ENCODE measurements at places on chromosomes 2 and 18. TPM values are rescaled to one million over a fixed set of nuclear protein-coding genes. Genes with fewer than 3 reads are reported as not detected.
A peak's percentile ranks its signal among the peaks of the same experiment; 100 is the strongest.

DNA sequence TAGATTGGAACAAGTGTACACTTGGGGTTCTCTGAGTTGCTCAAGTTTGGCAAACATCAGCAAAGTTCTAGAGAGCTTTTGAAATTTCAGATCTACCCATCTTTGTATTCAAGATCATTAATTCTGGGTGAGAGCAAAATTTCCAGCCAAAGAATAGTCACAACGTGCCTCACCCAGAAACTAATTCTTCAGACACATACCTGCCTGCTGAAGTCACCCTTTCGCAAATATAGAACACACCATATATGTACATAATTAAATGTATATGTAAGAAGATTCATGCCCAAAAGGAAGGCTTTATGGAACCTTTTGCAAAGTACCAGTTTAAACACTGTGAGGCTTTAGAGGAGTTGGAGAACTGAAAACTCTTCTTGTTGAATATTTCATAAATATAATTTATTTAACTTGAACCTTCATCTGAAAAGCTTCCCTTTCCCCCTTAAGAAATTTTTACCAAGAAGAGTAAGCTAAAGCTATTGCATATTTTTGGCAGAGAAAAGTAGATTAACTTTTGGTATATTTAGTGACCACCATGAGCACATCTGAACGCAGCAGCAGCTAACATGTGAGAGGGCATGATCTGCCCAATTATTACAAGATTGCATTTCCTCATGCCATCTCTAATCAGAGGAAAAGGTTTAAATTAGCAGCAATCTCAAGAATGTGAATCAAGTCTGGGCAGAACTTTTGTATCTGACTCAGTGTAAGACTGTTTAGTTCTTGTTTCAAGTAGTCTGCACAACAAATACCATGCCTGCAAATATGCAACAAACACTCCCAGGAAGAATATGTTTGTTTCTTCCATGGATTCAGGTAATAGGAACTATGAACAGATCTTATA is 8.2 kb downstream of the RND3 start:
- DNase-seq, result peak; percentile 69

GRCh38 chr2:32192418-32192817 is 26.8 kb downstream of the SLC30A6 start:
- DNase-seq, result no peak

GRCh38 chr2:3062476-3063260 is 314.9 kb downstream of the EIPR1 start:
- no peak for DNase-seq

DNA sequence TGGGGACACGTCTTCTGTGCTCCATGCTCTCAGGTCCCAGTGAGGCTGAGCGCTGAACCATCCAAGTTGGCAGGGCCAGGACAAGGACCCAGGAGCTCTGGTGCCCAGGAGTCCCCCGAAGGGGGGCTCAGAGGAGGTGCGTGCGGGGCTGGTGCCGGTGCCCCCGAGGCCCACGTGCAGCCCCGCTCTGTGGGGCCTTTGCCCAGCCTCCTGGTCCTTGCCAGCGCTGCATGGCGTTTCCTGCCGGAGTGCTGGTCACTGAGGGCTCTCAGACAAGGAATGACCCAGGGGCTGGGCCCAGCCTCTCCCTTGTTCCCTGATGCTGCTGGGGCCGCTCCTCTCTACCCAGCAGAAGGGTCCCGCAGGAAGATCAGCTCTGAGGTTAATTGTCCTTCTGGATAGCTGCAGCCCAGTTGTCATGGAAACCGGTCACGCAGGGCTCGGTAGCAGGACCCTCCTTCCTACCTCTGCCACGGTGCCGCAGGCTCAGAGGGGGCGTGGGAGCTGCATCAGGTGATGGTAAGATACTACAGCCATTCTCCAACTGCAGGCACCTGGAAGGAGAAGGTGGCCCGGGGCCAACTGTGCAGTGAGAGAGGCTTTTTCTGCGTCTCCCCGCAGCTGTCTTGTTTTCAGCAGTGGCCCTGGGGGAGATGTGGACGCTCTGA is 64.5 kb downstream of the RRM2 start:
- DNase-seq, result no peak

- DNase-seq, result no peak
Observed at GRCh38 chr18:10157706-10158105, 243.9 kb downstream of the VAPA start.

- DNase-seq, result no peak
Observed at GRCh38 chr2:205232086-205232485, 450.2 kb upstream of the NRP2 start.

- peak; percentile 100 for DNase-seq
Observed at GRCh38 chr2:196399722-196400691, 228.6 kb upstream of the STK17B start.

- DNase-seq, result no peak
Observed at GRCh38 chr2:74497777-74498499, 1.5 kb downstream of the LBX2 start.

DNA sequence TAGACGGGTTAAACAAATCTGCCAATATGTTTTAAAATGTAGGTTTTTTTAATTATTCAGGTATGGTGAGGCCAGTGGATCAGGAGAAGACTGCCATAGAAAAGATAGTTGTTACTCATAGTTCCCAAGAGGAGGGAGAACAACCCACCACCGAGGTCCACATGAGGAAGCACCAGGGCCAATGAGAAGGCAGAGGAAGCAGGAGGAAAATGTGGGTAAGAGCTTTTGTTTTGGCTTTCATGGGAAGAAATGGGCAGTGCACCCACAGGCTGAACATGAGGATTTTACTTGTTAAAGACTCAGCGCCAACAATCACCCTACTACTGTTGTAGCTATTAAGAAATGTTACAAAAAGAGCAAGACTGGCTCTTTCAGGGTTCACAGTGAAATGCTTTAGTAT is 191.8 kb upstream of the HNMT start:
- no peak for DNase-seq

GRCh38 chr2:112162341-112162740 is 24.2 kb downstream of the FBLN7 start:
- DNase-seq, result no peak

DNA sequence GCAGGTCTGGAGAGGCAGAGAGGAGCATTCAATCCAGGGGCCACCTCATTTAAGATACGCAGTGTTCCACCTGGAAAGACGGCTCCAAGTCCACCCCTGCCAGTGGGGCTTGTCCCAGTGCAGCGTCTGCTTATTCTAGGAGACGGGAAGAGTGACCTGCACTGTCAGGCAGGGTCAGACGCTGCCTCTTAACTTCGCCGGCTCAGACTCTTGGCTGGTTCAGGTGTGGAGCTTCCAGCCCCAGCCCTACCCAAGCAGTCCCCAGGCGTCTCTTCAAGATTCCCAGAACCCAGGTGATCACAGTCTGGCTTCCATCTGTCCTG is 208.5 kb downstream of the TFCP2L1 start:
- no peak for DNase-seq

DNA sequence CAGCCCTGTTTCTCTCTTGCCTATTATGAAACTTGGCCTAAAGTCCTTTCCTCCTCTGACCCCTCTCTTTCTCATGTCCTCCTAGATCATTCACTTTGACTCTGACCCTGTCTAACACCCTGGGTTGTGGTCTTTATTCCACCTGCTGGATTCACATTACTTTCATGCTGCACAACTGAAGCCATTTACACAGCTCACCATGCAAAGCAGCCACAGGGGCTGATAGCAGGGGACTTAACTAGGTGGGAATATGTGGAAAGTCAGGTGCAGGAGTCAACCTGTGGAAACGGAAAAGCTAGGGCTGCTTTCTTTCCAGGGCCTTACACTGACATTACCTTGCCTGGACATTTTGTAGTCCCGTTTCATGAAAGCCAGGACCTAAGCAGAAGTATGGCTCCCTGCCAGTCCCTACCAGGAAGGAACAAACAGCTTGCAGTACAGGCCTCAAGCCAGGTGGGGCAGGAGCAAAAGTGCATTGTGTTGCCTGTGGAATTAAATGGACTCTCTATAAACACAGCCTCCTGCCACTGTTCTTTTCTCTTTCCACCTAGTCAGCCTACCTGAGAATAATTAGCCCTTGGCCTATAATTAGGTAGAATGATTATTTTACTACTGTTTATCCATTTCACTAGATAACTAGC is 11.8 kb downstream of the MAPRE3 start:
- peak; percentile 48 for DNase-seq

DNA sequence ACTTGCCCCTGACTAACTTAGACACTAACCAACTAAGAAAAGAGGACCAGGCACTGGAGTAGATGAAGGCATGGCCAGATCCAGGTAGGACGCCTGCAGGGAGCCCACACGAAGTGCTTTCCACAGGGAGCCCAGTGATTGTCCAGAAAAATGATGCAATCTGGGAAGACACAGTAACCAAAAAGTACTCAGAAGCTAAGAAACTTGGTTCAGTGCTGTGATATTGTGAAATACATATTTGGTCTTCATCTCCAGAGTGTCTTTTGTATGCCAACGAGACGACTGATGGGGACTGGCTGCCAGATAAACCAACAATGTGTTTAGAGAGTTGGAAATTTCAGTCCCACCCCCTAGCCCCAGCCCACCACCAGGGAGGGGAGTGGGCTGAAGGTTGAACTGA is 135.0 kb downstream of the SP3 start:
- peak; percentile 54 for DNase-seq

- DNase-seq, result peak; percentile 73
Observed at GRCh38 chr2:64854773-64855237, 134.4 kb upstream of the SLC1A4 start.

DNA sequence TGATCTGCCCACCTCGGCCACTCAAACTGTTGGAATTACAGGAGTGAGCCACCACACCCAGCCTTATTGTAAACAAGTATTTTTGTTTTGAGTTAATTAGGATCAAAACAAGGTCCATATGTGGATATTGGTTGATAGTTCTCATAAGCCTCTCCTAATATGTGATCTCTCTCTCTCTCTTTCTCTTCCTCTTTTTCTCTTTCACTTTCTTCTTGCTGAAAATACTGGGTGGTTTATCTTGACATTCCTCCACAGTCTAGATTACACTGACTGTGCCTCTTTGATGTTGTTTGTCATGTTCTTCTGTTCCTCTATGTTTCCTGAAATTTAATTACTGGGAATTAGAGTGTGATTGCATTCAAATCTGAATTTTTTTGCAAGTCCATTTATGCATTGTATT is 547.5 kb upstream of the NRXN1 start:
- DNase-seq, result no peak

- DNase-seq, result no peak
Observed at GRCh38 chr2:181124497-181124896, 144.1 kb downstream of the UBE2E3 start.

DNA sequence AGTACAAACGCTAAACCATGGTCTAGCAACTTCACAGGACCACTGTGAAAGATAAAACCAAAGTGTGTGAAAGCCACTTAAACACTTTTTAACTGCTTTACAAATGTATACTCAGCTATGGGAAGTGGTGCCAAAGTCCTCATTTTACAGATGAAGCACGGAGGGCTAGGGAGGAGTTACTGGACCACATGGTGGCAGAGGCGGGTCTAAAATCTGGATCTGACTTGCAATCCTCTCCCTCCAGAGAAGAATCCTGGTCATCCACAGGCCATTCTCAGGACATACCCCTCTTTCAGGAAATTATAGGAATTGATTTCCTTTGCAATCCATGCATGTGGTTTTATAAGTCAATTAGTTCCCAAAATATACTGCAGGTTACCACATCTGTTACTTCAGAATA is 84.6 kb upstream of the GYPC start:
- DNase-seq, result no peak

- DNase-seq, result no peak
Observed at GRCh38 chr18:39602131-39602530, 2036.5 kb upstream of the CELF4 start.

- DNase-seq, result no peak
Observed at GRCh38 chr2:213885485-213885884, 525.4 kb upstream of the VWC2L start.

DNA sequence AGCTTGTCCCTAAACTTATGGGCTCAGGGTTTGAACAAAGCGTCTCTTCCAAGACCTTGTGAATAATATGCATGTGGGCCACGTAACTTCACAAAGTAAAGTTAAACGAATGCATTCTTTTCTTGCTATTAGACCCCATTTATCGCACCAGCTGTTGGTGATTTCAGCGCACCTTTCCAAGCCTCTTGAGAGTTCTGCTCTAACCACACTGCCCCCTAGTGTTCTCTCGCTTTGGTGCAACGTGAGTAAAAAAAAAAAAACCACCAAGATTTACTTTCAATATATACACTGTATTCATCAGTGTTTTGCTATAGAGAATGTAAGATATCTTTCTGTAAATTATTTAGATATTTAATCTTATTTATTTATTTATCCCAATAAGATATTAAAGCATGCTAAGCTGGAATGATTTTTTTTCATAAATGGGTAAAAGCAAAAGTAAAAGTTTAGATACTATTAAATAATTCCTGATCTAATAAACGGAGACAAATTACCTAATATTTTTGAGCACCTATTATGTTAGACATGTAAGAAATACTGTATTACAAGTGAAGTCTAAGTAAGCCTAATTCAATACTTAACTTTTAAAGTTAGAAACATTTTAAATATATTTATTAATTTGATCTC is 459.5 kb downstream of the DLGAP1 start:
- DNase-seq, result peak; percentile 90

- no peak for DNase-seq
Observed at GRCh38 chr18:23136326-23137096, 1.2 kb downstream of the CABLES1 start.

The SNORC gene
- 0.72 TPM for total RNA-seq

The TMEM127 gene
- total RNA-seq, result 18.6 TPM

The EHD3 gene
- total RNA-seq, result 10.7 TPM

The SGPP2 gene
- total RNA-seq, result not detected

The CABYR gene
- 7.3 TPM for total RNA-seq

The BZW1 gene
- total RNA-seq, result 1,135 TPM

The RAB6C gene
- total RNA-seq, result not detected

The SLC11A1 gene
- 0.09 TPM for total RNA-seq

The DPYSL5 gene
- not detected for total RNA-seq

The CRYGD gene
- not detected for total RNA-seq

Measured in fibroblast of the aortic adventitia (primary cell).